Gastroesophageal sphincter (tissue), 4 donors: ENCODE measurements at places on chromosomes 2 and 18. TPM values are rescaled to one million over a fixed set of nuclear protein-coding genes. Genes with fewer than 3 reads are reported as not detected.

DNA sequence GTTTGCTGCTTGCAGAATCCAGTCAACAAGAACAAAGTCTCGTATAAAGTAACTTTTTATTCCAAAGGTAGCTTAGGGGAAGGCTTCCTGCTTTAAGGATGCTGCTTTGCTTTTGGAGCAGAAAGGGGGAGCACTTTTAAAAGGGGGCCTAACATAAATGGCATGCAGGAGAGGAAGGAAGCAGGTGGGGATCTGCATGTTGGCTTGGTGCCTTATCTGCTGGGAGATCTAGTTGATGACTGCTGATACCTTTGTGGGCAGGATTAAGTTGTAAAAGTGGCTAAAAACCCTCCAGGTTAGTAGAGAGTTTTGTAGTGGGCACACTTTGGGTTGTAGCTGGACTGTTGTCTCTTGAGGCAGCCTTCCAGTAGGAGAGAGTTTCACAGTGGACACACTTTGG, 22.5 kb downstream of the UBR3 start:
- no peak for ATAC-seq

DNA sequence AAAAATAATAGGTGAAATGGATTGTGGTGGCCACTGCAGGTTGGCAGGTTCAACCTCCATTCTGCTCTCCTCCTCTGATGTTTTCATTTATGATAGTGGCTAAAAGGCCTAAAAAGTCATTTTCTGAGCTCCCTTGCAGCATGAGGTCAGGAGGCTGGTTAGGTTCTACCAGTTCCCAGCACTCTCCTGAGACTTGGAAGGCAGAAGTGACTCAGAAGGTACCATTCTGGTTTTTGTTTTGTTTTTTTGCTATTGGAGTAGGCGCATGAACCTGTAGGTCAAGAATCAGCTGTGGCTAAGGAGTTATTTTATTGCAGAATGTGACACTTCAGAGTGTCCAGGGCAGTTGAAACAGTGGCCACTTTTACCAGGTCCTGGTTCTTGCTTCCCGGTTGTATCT, 181.9 kb downstream of the CCDC102B start:
- no peak for ATAC-seq

DNA sequence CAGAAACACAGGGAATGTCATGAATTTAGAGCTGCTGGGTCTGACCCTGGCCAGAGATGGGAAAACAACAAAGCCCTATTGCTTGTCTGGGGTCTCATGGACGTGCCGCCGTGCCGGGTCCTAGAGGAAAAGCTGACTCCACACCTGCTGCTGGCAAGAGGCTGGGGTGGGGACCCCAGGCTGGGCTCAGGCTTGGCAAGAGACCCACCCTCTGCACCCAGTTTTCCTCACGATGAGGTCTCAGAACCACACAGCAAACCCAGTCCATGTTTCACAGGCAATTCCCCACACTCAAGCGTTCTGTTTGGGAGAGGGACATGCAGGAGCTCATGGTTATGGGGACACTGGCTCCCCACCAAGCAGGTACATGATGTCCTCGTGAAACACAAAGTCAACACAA, 367.3 kb upstream of the SALL3 start:
- no peak for ATAC-seq

GRCh38 chr2:191255756-191256312, 10.6 kb downstream of the MYO1B start:
- ATAC-seq: no peak

GRCh38 chr2:144905956-144906355, 386.0 kb upstream of the ZEB2 start:
- ATAC-seq: no peak

The LRRC30 gene
- total RNA-seq: not detected

GRCh38 chr2:167701651-167702050, 545.7 kb downstream of the STK39 start:
- no peak for ATAC-seq

The AOX1 gene
- 36.7 TPM for total RNA-seq

DNA sequence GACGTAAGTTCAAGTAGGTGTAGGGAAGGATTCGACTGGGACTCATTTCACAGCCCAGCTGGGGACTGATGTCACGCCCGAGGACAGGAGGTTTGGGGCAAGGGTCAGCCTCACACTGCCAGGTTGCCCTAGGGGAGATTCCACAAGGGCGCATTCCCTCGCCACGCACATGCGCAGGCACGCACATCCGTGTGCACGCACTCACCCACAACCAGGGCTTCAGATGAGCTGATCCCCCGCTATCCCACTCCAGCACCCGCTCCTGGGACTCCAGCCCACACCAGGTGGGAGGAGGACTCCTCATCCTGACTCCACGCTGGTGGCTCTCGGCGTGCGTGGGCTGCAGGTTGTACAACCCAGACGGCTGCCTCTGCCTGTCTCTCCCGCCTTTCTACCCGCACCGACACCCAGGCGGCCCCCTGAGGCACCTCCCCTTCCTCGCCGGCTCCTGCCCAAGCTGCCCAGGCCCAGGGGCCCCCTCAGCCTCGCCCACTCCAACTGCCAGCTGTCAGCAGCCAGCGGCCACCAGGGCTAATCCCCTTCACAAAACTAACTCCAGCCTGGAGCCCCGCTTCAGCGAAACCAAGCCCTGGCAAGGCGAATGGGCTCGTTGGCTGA, 47.8 kb upstream of the FOSL2 start:
- no peak for ATAC-seq

DNA sequence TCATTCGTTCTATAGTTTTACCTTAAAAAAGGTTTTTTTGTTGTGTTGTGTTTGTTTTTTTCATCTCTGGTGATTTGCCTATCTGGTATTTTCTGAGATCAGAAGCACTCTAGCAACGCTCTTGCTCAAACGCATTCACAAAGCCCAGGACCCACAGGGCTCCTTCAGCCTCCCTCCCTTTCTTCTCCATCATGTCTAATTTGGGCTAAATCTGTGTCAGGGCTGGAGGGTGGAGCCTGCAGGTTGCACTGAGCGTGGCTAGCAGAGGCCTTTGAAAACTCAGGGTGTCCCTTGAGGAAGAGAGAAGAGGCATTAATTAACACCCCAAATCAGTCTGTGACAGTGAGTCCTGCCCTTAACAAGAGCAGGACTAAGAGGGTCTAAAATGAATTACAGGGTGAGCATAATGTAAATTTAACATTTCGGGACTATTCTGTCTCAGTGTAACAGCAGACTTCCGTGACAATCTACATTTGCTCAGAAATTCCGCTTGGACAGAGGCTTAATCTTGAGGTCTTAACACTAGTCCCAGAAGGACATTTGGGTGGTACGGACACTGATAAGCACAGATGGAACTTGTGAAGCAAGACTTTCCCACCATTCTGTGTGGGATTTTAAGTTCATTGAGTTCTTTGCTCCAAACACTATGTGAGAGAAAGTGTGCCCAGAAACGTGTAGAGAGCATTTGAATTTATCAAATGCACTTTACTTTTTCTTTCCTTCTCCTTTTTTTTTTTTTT, 174.4 kb upstream of the APCDD1 start:
- no peak for ATAC-seq

- no peak for ATAC-seq
These were observed 92.1 kb downstream of the NFATC1 start for GRCh38 chr18:79487801-79488201.

GRCh38 chr18:79509536-79509930, 113.8 kb downstream of the NFATC1 start:
- no peak for ATAC-seq

DNA sequence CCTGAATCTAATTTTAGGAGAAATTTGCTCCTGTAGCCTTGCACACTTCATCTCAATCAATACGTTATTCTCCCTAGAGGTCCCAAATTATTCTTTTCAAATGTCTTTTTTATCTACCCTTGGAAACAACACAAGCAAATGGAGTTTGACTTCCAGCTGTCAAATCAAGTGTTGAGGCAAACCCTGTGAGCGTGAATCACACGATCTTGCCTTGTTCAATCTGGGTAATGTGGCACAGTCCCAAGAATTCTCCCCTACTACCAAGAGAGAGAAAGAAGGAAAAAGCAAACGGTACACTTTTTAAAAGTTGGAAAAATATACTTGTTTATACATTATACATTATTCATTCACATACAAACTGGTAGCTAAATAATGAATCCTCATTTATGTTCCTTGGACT, 2035.3 kb upstream of the CELF4 start:
- ATAC-seq: no peak

- ATAC-seq: no peak
These were observed 386.4 kb upstream of the SLC14A2 start for GRCh38 chr18:45228796-45229388.

DNA sequence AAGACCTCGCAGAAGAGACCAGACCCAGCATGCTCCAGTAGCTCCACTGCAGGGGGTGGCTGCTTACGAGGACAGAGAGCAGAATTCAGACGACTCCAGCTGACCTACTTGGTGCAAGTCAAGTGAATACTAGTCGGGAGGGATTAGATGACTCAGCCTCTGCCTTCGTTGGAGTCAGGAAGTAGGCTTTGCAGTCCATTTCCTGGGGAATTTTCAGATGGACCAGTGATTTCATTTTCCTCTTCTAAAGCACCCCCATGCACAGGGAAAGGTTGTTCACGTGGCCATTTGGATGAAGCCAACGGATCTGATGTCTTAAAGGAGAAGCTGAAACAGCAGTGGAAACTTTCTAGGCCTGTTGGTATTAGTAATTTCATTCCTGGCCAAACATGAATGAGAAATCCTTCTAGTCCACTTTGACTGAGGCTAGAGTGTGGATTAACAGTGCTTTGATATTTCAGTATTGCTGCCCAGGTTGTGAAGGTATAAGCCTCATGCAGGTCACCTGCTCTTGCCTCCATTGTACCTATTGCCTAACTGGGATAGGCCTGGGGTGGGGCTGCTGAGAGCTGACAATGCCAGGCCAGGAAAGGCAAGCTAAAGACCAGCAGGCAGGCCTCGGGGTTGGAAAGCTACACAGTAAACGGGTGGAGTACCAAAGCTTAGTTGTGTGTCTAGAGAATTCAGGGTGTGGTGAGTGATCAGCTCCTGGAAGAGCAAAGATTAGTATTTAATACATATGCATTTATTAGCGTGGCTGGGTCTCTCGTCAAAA, 117.6 kb upstream of the FOSL2 start:
- peak; percentile 67 for ATAC-seq

DNA sequence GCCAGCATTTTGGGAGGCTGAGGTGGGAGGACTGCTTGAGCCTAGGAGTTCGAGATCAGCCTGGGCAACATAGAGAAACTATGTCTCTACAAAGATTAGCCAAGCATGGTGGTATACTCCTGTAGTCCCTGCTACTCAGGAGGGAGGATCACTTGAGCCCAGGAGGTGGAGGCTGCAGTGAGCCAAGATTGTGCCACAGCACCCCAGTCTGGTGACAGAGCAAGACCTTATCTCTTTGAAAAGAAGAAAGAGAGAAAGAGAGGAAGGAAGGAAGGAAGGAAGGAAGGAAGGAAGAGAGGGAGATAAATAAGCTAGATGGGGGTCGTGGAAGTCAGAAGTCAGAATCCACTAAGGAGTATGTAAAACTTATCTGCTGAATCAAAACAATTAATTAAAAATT, 16.2 kb downstream of the GPR75 start:
- no peak for ATAC-seq

The ALPP gene
- total RNA-seq: not detected

The MYOM1 gene
- total RNA-seq: 16.4 TPM

The RETREG2 gene
- 56.9 TPM for total RNA-seq

DNA sequence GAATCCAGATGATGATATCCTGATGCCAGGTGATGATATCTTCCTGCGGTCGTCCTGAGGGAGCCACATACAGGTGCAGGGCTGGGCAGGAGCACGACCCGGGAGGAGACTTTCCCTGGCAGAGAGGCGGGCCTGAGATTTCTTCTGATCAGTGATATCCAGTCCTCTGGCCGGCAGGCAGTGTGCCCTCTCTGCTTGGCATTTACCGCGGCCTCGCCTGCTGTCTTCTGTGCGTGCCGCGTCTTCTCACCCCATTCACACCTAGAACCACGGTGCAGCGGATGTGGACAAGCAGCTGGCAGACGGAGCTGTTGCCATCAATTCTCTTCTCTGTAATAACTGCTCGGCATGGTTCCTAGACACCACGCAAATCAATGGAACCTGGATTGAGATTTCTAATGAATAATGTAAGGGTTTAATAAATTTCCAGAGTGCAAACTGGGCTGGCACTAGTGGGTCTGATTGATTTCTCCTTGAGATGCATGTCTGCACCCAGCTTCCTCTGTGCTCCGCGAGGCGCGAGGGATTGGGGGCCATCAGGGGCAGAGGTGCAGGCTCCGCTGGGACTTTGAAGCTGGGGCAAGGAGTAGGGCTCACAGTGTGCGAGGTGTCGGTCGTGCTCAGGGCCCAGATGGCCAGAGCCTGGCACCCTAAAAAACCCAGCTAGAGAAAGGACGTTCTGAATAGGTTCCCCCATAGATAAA, 208.9 kb upstream of the HDAC4 start:
- ATAC-seq: no peak

DNA sequence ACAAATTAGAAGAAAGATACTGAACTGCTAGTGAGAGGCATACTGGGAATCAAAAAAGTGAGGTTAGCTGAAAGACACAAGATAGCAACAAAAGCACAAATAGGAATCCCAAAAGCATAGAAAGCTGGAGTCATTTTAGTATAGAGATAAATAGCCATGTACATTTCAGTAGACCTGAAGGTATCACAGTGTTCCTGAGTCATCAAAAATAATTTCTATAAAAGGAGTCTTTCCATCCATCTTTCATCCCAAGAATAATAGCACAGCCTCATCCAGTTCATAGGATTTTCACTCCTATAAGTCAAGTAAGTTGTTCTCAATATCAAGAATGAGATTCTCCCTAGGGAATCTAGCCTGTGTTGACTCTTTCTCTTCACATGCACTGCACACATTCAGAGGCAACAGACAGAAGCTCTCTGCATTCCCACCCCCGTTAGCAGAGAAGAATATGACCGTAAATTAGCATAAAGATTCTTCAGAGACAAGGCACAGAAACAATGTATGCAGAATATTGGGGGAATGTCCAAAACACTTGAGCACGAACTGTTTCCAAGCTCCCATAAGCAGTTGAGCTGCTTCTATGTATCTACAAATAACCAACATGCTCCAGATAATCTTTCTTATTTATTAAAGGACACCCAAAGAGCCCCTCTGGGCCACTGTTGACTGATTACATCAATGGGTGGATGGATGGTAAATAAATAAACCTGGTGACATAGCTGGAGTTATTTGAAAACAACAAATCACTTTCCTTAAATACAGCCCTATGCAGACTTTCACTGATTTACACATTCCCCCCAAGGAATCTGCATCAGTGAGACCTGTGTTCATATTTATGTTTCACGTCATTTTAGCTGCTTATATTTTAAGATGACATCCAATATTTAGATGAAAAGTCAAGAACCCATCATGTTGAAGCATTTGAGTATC, 174.5 kb upstream of the PKDCC start:
- no peak for ATAC-seq

GRCh38 chr2:35410431-35411061, 945.0 kb upstream of the CRIM1 start:
- ATAC-seq: no peak

DNA sequence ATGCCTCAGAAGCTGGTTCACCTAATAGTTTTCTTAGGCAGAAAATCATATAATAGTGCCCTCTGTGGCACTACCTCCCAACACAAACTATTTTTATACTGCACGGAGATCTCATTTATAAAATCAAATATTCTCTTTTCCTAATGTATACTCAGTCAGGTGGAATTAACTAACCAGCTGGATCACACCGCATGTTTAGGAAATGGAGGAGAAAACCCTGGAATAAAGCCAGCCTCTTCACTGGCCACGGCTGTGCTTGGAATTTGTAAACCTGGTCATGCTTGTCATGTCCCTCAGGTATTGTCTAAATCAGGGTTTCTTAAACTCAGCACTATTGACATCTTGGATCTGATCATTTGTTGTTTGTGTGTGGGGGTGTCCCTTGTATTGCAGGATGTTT, 85.6 kb downstream of the DOCK10 start:
- no peak for ATAC-seq

- ATAC-seq: no peak
These were observed 372.5 kb downstream of the RIT2 start for GRCh38 chr18:42742969-42743368.

GRCh38 chr2:13089971-13090370, 373.2 kb downstream of the TRIB2 start:
- no peak for ATAC-seq
